ENCODE measurements at places on chromosomes 11 and 22. TPM values are rescaled to one million over a fixed set of nuclear protein-coding genes. Genes with fewer than 3 reads are reported as not detected.

The APOBEC3F gene
- total RNA-seq, result 9.5 TPM

The RANGAP1 gene
- total RNA-seq, result 43.8 TPM

GRCh38 chr11:72091292-72091691, 10.6 kb downstream of the LRRC51 start:
- DNase-seq, result peak; percentile 72

The OR6T1 gene
- not detected for total RNA-seq

GRCh38 chr11:123707606-123708205, 33.8 kb downstream of the ZNF202 start:
- DNase-seq, result no peak

- no peak for DNase-seq
Measured at GRCh38 chr22:17451316-17451715, 82.1 kb downstream of the CECR2 start.

- DNase-seq, result no peak
Measured at GRCh38 chr11:101429703-101430540, 153.9 kb downstream of the TRPC6 start.

The NAA40 gene
- total RNA-seq, result 20.4 TPM

DNA sequence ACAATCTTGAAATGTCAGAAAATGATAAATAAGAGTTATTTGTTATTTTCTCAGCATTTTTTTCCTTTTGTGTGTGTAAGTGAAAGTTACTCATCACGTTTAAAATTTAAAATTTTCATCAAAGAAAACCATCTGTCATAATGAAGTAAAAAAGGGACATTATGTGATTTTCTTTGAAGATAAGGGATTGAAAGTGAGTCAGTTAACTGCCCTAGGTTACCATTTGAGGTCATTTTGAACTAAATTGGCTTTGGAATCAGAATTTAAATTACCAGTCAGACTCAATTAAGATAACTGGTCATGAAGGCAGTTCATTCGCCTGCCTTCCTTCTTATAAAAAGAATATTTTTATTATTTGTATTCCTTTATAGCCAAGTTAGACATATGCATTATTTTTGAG, 14.3 kb downstream of the NCAM1 start:
- no peak for DNase-seq

GRCh38 chr11:46537121-46537520, 56.7 kb downstream of the AMBRA1 start:
- no peak for DNase-seq

- no peak for DNase-seq
Measured at GRCh38 chr11:111538407-111539114, 2.0 kb upstream of the LAYN start.

- DNase-seq, result no peak
Measured at GRCh38 chr22:26038365-26038764, 130.9 kb upstream of the SEZ6L start.

- no peak for DNase-seq
Measured at GRCh38 chr11:10716543-10717259, 23.1 kb upstream of the IRAG1 start.
